ENCODE measurements at places on chromosomes 4 and X.

GRCh38 chr4:96524311-96524875 is 684.5 kb downstream of the PDHA2 start:
- no peak for DNase-seq

DNA sequence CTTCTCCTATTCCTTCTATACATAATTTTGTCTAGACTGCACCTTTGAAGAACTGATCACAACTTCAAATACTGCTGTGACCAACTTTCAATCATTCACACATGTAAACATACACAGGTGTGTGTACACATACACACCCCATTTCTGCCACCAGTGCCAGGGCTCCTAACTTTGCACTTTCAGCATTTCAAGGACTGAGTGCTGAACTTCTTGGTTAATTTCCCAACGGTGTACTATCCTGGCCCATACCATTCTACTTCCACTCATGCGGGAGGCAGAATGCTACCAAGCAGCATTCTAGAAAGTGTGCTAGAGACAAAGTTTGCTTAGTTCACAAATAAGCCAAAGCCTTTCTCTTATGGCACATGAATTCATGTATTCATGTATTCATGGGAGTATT is 51.2 kb downstream of the RPGR start:
- no peak for DNase-seq

DNA sequence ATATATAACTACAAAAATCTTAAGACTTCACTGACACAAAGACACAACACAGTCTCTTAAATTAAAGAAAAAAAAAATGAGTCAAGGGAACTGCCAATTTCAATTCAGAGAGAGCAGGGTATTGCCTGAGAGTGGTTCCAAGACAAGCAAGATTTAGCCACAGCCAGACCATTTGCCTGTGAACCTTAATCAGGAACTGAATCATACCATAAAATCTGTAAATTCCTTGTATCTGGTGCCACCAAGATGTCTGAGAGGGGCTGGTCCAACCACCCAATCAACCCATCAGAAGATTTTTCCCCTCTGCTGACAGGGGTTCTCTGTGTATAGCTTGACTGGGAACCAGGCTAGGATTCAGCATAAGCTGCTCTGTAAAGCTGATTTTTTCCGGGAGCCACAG is 159.2 kb downstream of the CPEB2 start:
- no peak for DNase-seq

- DNase-seq, result no peak
Observed at GRCh38 chr4:174835536-174835935, 6.5 kb upstream of the GLRA3 start.

DNA sequence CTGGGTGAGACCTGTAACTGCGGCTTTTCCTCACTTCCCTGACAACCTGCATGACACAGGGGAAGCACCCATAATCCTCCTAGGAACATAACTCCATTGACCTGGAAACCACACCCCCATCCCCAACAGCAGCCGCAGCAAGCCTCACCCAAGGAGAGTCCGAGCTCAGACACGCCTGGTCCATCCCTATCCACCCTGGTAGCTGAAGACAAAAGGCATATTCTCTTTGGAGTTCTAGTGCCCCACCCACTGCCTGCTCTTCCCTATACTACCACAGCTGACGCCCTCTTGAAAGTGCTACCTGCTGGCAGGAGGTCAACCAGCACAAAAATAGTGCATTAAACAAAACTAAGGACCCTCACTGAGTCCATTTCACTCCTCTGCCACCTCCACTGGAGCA is 1080.9 kb upstream of the IGFBP7 start:
- no peak for DNase-seq

Data from GM12865 (cell line).